ENCODE measurements at places on chromosomes 13 and 19.

DNA sequence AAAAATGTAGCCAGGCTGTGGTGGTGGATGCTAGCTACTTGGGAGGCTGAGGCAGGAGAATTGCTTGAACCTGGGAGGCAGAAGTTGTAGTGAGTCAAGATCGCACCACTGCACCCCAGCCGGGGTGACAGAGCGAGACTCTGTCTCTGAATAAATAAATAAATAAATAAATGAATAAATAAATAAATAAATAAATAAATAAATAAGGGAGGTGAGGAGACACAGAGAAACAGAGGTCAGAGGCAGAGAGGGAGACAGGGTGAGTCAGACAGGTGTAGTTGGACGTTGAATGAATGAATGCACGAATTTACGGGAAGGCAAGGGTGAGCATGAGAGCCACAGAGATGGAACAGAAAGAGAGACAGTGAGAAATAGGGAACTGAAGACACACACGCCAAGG lies 3.1 kb downstream of the RAB4B start:
- no peak for DNase-seq

GRCh38 chr13:53064731-53065130 lies 36.1 kb downstream of the OLFM4 start:
- no peak for DNase-seq

- DNase-seq: no peak
These were observed 65.6 kb downstream of the ADGRE1 start for GRCh38 chr19:6952956-6953355.

- no peak for DNase-seq
These were observed at the start of gene RLN3 for GRCh38 chr19:14027856-14028450. TSS of gene RLN3 (plus strand) at chr19:14028148. CDS start at chr19:14028205, 57 bp downstream.

DNA sequence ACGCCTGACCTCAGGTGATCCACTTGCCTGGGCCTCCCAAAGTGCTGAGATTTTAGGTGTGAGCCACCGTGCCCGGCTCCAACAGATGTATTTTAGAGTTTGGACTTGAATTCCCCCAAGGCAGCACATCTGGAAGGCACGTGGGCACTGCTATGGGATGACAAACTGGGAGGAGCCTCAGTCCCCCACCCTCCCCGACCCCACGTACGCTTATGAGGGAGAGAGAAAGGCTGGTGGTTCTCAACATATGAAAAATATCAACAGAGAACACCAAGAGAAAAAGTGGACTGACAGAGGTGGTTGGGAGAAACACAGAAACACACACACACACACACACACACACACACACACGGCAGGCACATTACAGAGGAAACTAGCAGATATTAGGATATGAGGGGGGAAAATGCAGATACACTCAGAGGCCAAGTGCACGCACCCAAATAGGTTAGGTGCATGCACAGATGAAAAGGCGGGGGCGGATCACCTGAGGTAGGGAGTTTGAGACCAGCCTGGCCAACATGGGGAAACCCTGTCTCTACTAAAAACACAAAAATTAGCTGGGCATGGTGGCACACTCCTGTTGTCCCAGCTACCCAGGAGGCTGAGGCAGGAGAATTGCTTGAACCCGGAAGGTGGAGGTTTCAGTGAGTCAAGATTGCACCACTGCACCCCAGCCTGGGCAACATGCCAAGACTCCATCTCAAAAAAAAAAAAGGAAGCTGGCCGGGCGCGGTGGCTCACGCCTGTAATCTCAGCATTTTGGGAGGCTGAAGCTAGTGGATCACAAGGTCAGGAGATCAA lies 3.2 kb downstream of the STX10 start:
- DNase-seq: no peak

GRCh38 chr19:42197375-42197817 lies 20.1 kb downstream of the DEDD2 start:
- DNase-seq: no peak

DNA sequence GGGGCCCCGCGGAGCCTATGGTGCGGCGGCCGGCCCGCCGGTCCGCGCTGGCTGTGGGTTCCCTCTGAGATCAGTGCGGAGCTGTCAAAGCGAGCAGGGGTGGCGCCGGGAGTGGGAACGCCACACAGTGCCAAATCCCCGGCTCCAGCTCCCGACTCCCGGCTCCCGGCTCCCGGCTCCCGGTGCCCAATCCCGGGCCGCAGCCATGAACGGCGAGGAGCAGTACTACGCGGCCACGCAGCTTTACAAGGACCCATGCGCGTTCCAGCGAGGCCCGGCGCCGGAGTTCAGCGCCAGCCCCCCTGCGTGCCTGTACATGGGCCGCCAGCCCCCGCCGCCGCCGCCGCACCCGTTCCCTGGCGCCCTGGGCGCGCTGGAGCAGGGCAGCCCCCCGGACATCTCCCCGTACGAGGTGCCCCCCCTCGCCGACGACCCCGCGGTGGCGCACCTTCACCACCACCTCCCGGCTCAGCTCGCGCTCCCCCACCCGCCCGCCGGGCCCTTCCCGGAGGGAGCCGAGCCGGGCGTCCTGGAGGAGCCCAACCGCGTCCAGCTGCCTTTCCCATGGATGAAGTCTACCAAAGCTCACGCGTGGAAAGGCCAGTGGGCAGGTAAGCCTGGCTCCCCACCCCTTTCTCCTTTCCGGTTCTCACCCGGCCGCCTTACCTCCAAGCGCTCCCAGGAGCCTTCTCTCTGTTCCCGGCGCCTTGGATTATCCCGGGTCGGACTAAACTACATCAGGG lies at the start of gene PDX1:
PDX1 (plus strand) TSS at position 67 of the 743 bp plus-strand sequence; CDS start at position 206, 139 bp downstream.
- DNase-seq: no peak

Data from T follicular helper cell (primary cell).